ENCODE measurements at places on chromosomes 6 and 20. TPM values are rescaled to one million over a fixed set of nuclear protein-coding genes. Genes with fewer than 3 reads are reported as not detected.

GRCh38 chr20:25507385-25508082, 77.8 kb downstream of the NINL start:
- DNase-seq = peak; percentile 12

GRCh38 chr6:38187325-38187724, 367.8 kb downstream of the ZFAND3 start:
- no peak for DNase-seq

DNA sequence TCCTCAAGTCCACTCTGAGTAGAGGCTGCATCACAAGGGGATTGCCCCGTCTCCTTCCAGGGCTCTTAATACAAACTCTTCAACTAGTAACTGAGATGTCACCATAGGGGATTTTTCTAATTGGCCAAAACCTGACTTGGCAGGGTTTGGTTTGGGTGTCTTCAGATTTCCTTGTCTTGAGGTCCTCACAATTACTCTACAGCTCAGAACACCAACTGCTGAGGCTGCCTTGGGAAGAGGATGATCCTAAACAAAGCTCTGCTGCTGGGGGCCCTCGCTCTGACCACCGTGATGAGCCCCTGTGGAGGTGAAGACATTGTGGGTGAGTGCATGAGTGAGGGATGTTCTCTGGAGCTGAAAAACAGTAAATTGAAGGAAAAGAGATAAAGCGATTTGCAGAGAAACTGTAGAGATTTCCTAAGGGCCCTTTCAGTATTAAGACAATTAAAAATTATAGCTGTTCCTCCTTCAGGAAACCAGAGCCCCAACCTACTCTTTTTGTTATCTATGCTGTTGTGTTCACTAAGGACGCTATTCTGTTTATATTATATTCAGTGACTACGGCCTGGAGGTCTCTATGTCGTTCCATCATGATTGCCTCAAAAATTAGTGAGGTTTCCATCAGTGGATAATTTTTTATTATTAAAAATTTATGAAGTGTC, at the start of gene HLA-DQA1:
Gene HLA-DQA1, plus strand, starts transcription at position 188 of the 662 bp plus-strand sequence. Its CDS starts 53 bp downstream, at position 241.
- DNase-seq = no peak

The IL17A gene
- total RNA-seq = not detected
